GM03348 (cell line): ENCODE measurements at places on chromosomes 1 and 21.

GRCh38 chr1:59765011-59765730 lies 49.6 kb upstream of the HOOK1 start:
- DNase-seq: no peak

DNA sequence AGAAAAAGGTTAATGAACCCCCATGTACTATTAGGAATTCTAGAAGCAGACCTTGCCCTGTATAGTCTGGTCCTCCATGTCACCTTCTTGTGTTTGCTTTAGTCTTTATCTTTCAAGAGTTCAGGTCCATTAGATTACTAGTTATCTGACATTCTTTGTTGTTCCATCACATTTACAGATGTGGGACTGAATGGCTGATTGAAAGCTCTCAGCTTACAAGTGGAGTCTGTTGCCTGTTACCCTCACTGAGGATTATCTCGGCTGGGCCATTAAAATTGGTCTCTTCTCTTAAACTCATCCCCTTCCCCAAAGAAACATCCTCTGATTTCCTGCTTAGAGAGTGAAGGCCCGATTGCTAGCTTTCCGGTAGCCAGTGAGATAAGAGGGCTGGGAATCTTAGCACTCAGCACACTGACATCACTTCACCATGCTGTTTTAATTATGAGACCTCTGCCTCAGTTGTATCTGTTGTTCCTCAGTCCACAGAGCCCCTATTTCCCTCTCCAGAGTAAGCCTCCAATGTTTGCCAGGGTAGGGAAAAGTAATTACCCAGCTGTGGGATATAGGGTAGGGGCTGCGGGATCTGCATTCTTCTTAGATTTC lies 76.8 kb downstream of the LPGAT1 start:
- DNase-seq: no peak

DNA sequence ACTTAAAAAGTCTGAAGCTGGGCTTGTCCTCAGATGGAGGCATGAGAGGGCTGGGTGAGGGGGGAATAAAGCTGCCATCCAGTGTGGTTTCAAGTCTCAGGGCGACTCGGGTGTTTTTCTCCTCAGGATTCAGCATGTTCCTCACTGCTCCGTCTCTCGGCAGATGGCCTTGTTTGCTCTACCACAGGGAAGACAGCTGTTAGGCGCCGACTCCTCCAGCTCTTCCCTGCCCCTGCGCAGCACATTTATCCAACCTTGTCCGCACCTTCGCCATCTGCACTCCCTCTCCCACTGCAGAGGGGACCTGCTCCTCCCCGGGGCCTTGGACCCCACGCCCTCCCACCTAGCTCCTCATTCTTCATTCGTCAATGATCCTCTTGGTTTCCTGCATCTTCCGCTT lies 16.6 kb upstream of the S100A11 start:
- no peak for DNase-seq

DNA sequence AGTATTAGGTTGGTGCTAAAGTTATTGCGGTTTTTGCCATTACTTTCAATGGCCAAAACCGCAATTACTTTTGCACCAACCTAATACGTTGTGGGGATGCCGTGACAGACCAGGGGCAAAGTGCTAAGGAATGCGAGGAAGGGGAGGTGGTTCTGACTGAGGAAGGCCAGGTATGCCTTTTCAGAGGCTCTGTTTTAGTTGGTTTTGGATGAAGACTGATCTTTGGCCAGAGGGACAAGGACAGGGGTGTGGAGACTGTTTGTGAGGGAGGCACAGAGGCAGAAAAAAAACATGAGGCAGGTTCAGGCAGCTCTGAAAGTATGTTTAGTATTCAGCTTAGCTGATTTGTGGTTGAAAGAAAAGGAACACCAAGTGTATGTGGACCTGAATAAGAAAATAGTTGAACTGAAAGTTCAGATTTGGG lies 358.2 kb downstream of the RPS6KC1 start:
- DNase-seq: no peak

- DNase-seq: no peak
Observed at GRCh38 chr1:19179597-19180264, 30.3 kb downstream of the UBR4 start.

- no peak for DNase-seq
Observed at GRCh38 chr1:159152031-159152430, 19.4 kb upstream of the CADM3 start.

- DNase-seq: no peak
Observed at GRCh38 chr1:180620581-180620980, 11.2 kb upstream of the XPR1 start.

GRCh38 chr1:212514056-212514614 lies 81.4 kb downstream of the NENF start:
- DNase-seq: no peak

- DNase-seq: no peak
Observed at GRCh38 chr1:22489278-22489677, 37.6 kb downstream of the ZBTB40 start.

DNA sequence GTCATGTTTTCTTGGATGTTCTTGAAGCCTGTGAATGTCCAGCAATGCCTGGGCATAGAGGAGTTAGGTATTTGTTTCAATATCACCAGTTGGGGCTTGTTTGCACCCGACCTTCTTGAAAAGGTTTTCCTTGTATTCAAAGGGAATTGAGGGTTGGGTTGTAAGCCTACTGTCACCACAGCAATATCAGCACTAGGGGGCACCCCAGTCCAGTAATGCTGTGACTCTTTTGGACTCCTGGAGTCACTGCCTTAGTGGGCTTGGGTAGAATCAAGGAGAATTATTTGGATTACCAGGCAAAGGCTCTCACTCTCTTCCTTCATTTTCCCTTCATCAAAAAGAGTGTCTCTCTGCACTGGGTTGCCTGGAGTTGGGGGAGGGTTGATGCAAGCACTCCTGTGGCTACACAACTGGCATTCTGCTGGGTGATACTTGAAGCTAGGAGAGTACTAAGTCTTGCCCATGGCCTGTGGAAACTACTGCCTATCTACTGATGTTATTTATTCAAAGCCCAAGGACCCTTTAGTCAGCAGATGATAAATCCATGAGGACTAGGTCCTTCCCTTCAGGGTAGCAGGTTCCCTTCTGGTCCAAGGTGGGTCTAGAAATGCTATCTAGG lies 34.5 kb downstream of the OR10R2 start:
- DNase-seq: peak; percentile 11

- peak; percentile 7 for DNase-seq
Observed at GRCh38 chr1:213120386-213120785, 69.3 kb downstream of the RPS6KC1 start.

GRCh38 chr1:152585586-152585985 lies 5.3 kb upstream of the LCE3D start:
- no peak for DNase-seq

DNA sequence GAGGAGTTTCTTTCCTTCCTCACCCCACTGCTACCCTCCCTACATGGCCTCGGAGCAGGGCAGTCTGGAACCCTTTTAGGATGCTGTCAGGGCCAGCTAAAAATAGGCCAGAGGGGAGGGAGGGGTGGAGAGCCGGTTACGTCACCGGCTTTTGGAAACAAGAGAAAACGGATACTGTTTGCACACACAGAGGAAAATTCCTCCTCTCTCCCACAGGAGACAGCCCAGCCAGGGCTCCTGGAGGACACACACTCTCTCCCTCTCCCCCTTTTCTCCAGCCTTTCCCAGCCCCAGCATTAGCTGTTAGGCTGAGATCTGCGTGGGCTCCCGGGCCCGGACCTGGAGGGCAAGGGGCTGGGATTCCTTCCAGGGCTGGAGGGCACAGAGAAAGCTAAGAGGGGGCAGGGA lies 20.0 kb upstream of the ALDH4A1 start:
- peak; percentile 94 for DNase-seq

DNA sequence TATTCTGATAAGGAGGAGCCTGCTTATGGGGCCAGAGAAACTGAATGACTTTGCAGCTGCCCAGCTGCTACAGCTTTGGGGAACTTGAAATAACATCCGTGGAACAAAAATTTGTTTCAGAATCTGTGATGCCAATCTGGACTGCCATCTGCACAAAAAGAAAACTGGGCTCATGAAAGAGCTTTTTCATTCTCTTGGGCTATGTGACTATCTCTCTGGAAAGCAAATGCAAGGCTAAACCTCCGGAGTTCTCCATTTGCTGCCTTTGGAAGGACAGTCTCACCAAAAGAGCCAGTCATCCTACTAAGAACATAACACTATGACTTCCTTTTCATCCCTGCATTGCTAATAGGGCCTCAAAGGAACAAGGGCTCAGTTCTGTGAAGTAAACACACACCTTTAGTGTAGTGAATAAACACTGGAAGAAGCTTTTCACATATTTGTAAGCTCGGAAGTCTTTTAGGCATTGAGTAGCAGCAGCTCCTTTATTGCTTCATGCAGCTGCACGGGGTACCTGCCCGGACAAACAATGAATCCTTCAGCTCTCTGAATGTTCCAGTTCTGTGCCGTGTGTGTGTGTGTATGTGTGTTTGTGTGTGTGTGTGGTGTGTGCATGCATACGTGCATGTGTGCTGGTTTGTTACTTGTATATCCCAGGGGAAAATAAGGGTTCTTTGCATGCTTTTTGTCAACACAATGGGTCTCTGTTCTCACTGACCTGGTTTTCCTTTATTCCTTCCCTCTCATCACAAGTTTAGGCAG lies 255.5 kb upstream of the SGIP1 start:
- DNase-seq: no peak

DNA sequence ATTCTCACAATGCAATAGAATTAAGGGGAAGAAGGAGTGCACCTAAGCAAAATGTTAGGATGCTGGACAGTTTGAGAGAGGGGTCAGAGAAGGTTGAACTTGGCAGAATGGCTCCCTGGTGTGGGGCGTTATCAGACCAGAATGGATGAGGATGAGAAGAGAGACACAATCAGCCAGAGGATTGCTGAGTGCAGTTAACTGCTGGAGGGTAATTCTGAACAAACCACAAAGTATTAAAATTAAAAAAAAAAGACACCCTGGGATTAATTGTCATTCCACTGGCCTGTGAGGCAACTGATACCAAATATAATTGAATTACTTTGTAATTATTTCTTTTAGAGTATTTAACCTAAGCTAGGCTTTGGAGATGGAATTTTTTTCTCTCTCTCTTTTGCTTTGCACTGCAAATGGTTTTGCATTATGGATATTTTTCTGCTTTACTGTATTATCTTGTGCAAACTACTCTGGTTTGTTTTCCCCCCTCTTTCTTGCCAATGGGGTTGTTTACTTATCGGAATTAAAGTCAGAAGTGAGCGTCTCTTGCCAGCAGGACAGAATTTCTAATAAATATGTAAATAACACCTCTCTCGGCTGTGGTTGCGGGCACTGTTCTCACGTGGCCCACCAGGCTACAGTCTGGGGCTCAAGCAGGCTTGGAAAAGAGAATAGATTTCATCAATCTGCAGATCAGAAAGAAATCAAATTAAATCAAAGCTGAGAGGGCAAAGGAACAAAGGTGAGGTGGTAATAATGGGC lies 572.9 kb upstream of the CAMK1G start:
- DNase-seq: no peak

GRCh38 chr1:109894823-109895719 lies 15.6 kb upstream of the CSF1 start:
- DNase-seq: no peak

GRCh38 chr1:95475686-95476457 lies 241.9 kb downstream of the RWDD3 start:
- DNase-seq: no peak

DNA sequence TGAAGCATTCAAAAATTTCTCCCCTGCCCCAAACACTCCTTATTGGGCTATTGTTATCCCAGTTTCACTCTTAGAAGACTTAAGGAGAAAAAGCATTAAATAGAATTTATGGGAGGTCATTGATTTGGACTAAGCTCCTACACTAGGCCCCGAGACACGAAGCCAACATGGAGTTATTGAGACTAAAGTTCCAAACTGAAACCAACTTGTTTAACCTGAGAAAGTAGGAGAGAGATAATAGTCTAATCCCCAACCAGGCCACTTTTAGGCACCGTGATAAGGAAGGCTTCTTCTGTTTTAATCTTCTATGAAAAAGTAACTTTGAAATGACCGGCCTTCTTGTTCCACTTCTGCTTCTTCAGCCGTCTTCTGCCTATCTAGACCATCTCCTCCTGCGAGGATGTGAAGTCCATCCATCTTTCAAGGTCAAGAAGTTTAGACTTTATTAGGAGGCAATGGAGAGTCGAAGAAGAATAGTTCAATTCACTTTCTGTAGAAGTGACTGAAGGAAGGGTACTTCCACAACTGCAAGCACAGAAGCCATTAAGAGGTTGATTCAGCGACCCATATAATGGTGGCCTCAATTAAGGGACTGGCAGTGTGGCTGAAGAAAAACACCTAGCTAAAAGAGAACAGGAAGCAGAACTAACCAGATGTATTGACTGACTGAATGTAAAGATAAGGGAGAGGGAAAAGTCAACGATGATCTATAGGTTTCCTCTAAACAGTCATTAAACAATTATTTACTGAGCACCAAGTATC lies 428.8 kb downstream of the SMYD3 start:
- no peak for DNase-seq

- DNase-seq: peak; percentile 76
Observed at GRCh38 chr1:197868751-197869489, 33.5 kb upstream of the C1orf53 start.

- no peak for DNase-seq
Observed at GRCh38 chr21:41802198-41802584, 35.3 kb upstream of the RIPK4 start.

- no peak for DNase-seq
Observed at GRCh38 chr1:21254335-21254951, 35.8 kb downstream of the ECE1 start.

- no peak for DNase-seq
Observed at GRCh38 chr1:211928993-211929637, 98.6 kb upstream of the LPGAT1 start.

DNA sequence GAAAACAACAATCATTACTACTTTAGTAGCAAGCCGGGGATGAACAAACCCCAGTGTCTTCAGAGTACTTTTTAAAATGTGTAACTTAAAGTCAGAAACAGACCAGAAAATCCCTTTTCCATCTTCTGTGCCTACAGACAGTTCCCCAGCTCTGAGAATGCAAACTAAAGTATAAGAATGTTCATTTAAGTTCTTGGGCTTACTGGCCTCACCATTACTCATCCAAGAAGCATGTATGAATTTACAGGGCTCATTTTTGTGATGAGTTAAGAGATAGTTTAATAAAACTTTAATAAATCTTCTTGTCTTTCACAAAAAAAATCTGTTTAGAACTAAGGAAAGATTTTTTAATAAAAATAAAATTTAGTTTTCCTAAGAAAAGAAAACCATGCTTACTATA lies 4.6 kb downstream of the LPGAT1 start:
- peak; percentile 65 for DNase-seq

DNA sequence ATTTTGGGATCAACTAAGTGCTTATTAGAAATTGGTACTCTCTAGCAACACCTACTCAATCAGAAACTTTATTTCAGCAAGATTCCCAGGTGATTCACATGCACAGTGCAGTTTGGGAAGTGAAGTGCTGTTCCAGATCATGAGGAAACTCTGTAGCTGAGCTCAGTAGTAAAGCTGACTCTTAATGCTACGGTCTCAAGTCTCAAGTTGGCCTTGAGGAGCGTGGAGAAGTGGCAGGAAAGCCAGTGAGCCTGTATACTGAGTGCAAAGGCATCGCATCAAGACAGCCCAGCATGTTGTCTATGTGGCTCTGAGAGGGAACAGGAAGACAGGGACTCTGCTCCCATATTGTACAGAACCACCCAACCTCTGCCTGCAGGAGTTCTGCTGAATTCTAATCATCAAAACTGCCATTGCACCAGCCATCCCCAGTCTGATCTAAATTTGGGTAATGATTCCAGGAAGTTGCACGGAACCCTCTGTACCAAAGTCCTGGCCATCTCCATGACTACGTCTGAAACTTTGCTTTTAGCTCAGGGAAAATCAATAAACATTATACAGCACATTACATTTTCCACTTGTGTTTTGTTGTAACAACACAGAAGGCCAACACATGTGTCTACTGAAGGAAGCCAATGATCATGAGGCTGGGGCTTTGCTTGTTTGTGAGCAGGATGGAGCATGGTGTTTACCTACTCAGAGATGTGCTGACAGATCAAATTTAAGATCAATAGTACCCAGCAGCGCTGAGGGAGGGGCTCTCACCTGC lies 105.1 kb upstream of the TLR5 start:
- no peak for DNase-seq

GRCh38 chr1:206058927-206059292 lies 5.9 kb downstream of the RHEX start:
- DNase-seq: no peak
